Kidney (tissue), 22 donors: ENCODE measurements at places on chromosomes 5 and 9. TPM values are rescaled to one million over a fixed set of nuclear protein-coding genes. Genes with fewer than 3 reads are reported as not detected.

The MRPS2 gene
- 29.1 TPM for total RNA-seq

The NUP155 gene
- total RNA-seq, result 21.5 TPM

The TAF11L4 gene
- total RNA-seq, result not detected

The PRDM12 gene
- not detected for total RNA-seq

The PRDM9 gene
- not detected for total RNA-seq

The ADAMTS2 gene
- total RNA-seq, result 13.6 TPM

The OLFM1 gene
- 33.7 TPM for total RNA-seq

The GARIN3 gene
- total RNA-seq, result not detected

The PCDHGA9 gene
- 7.6 TPM for total RNA-seq

The KLF4 gene
- 69.4 TPM for total RNA-seq

The ADGRD2 gene
- not detected for total RNA-seq

- no peak for DNase-seq
Observed at GRCh38 chr9:122265149-122265915, 650 bp downstream of the MRRF start.

GRCh38 chr5:157263496-157264090, 2.3 kb upstream of the CYFIP2 start:
- DNase-seq, result no peak

- no peak for DNase-seq
Observed at GRCh38 chr5:80076131-80077050, 41.2 kb downstream of the THBS4 start.

- no peak for DNase-seq
Observed at GRCh38 chr5:174090129-174090528, 44.6 kb downstream of the NSG2 start.

DNA sequence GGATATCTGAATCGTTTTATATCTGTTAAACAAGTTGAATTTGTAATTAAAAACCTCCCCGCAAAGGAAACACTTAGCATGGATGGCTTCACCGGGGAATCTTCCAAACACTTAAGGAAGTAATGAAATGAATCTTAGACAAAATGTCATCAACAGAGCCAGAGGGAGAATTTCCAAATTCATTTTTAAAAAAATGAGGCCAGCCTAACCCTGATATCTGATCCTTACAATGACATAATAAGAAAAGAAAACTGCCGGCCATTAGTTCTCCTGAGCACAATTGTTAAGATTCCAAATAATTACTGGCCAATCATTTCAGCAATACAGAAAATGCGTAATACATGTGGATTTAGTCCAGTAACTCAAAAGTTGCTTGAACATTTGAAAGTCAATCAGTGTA, 6.1 kb upstream of the KIF12 start:
- DNase-seq, result no peak

DNA sequence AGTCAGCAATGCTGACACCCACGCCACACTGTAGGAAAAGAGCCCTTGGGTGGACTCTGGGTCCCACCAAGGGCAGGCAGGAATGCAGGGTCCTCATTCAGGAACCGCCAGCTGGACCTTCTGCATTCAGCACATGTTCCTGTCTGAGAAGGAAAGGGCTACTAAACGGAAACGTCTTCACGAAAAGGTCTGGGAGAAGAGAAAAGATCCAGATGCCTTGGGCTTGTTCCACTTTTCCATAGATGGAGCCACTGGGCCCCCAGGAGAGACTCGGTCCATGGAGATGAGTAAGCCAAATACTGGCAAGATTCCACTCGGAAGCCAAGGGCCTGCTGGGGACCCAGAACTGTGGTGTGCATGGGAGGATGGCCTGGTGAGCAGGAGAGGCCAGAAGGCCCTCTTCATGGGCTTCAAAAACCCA, 38.4 kb downstream of the LHFPL2 start:
- DNase-seq, result no peak

DNA sequence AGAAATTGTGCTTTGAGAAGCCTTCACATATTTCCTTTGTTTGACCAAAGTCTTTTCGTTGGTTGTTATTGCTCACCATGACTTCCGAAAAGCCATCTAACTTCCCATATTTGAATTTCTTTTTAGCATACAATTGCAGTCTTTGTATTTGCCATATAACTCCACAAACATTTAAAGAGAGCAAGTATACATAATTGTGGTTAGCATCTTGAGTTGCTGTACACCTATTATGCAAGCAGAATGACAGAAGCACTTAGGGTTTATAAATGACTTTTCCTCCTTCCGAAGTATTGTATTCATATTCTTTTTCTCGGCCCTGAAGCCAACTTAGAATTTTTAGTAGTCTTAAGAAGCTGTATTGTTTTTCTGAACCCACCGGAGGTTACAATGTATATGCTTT, 250.4 kb downstream of the RFK start:
- DNase-seq, result no peak

- no peak for DNase-seq
Observed at GRCh38 chr9:127974769-127975261, 6.0 kb downstream of the EEIG1 start.

DNA sequence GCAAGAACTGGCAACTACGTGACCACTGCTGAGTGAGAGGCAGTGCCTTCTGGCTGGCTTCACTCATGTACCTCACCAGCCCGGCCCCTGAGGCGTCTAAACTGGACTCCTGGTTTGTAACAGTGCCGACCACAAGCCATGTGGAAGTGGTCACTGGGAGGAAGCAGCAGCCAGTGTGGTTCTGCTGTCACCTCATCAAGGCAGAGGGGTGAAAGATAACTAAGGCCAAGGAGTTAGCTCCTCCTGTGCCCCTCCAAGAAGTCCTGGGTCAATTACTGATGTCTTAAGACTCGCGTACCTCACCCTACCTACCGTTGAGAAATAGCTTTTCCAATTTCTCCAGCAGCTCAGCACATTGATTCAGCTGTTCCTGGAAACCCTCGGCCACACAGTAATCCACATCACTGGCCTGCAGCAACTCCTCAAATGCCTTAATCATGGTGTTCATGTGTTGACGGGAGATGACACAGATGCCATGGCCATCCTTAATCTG, 142.9 kb downstream of the CDK5RAP2 start:
- DNase-seq, result no peak

- DNase-seq, result peak; percentile 30
Observed at GRCh38 chr9:98781588-98782383, 14.6 kb downstream of the ANKS6 start.

DNA sequence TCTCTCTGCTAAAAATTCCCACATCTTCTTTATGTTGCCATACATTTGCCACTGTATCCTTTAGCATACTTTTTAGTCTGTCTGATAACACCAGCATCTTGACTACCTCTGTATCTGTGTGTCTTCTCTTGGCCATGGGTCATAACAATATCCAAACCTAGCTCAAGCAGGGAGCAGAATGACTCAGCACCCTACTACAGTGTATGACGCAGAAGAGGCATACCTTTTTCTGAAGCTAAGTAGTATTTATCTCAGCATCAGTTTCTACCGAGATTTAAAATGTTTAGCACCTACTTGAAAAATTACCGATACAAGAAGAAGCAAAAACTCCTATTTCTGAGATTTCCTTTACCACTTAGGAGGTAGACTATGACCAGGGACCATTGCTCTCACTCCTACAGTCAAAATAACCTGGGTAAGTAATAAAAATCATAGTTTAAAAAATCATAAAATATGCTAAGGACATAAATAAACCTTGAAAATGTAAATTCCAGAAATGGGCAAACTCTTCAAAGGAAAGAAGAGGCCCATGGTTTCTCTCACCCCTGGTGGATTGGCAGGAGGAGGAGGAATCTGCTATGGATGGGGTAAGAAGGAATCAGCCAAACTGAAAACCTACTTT, 286.5 kb downstream of the MAST4 start:
- DNase-seq, result no peak

- DNase-seq, result no peak
Observed at GRCh38 chr5:59506285-59506877, 387.1 kb downstream of the PDE4D start.

GRCh38 chr9:19876569-19877316, 87.9 kb upstream of the SLC24A2 start:
- DNase-seq, result no peak

DNA sequence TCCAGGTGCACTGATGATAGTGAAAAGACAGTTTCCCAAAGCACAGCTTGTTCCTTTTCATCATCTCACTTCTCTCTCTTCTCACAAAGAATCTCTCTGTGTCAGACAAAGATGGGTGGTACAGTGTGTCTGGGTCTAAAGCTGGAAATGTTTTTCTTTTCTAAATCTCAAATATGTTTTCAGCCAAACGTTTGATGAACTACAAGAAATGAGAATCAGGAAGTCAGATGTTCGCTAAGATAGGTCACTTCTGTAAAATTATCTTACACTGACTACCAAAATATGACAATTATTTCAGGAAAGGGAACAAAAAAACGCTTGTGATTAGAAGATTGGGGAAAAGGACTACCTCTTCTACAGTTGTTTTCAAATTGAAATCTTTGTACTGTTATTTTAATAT, 708.8 kb downstream of the PTPRD start:
- DNase-seq, result no peak

- DNase-seq, result peak; percentile 26
Observed at GRCh38 chr9:78030296-78030552, 1.4 kb downstream of the GNAQ start.

GRCh38 chr5:77101298-77101697, 14.2 kb upstream of the ZBED3 start:
- no peak for DNase-seq

DNA sequence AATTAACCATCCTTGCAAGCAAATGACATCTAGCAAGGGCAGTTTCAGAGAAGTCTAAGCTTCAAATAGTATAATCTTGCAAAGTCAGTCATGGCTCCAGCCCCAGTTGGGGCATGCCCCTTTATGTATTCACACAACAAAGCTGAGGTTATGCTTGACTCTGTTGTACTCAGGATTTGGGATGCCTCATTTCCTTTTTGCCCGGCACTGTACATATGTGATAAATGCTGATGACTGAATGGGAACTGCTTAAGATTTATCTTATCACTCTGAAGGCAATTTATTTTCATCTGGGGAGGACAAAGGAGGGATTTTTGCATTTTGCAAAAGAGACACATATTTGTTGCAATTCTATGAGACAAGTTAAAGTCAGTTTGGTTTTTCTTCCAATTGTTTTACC, 219.2 kb downstream of the TRPM3 start:
- DNase-seq, result no peak

DNA sequence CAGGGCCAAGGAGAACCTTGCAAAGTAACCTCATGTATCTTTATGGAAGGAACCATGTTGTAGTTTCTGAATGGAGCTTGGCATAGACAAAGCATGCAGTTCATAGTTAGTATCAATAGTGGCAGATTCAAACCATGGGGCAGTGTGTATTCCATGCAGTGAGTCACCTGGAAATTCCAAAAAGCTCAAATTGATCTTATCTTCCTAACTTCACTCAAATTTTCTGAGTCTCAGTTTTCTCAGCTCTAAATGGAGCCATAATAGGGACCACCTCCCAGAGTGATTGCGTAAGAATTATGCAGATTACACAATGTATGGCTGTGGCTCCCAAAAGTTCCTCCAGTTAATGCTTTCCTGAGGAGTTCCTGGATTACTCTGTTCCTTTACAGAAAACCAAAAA, 549.9 kb upstream of the KLF4 start:
- DNase-seq, result no peak
